ENCODE measurements at places on chromosomes 13 and 19.

GRCh38 chr19:7744199-7744786 is 3.0 kb downstream of the CD209 start:
- DNase-seq = no peak

DNA sequence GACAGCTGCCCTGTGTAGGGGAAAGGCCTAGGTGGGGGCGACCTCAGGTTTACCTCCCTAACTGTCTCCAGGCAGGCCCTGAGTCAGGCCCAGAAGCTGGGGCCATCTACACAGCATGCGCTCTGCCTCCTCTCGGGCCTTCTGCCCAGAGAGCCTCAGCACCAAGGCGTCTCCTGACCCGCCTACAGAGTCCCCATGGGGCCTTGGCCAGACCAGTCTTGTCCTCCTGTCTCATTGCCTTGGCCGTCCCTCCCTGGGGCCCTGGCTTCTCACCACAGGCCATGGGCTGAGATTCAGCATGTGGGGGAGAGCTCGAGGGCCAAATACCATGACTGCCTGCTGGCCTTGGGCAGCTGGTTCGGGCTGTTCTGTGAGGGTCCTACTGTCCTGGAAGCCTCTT is 59.0 kb downstream of the SMARCA4 start:
- no peak for DNase-seq

DNA sequence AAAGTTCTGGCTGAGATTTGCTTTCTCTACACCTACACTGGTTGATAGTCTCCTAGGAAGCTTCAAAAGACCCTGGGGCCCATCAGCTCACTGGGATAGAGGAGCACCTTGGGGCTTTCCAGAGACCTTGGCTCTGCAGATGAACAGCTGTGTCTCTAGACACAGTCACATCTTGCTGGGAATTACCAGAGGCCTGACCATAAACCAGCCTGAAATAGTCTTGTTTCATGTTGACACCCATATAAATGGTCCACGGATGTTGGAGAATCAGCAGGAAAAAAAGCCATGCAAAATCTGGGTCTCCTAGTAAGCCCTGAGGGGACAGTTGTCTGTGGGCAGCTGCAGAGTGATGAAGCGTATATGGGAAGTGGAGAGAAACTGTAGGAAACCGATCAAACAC is 207.6 kb downstream of the DNAJC15 start:
- DNase-seq = no peak

DNA sequence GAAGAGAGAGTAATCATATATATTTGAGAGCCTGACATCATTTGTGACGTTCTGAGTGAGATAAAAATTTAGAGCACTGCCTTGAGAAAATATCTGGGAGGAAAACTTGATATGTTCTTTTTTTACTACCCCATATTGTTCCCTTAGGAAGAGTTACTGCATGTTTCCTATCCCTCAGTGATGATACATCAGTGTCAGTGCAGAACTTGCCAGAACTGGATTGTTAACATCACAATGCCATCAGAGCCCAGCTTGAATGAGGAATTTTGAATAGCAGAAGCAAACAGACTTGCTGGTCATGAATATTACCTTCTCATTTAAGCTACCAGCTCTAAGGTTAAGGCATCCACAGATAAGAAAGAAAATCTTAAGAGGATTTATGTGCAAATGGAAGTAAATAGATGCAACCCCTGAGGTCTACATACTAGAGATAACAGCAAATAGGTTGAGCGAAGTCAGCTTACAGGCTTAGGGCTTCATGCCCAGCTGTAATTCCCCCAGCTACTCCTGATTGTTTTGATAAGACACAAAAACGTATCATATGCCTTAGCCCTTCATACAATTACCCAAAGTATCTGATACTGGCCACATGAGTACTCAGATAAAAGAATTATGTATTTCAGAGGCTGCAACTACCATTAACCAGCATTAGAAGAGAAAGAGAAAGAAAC is 313.7 kb upstream of the ATXN8OS start:
- no peak for DNase-seq

- DNase-seq = no peak
These were observed 105.7 kb upstream of the SOX1 start for GRCh38 chr13:111961236-111961635.

DNA sequence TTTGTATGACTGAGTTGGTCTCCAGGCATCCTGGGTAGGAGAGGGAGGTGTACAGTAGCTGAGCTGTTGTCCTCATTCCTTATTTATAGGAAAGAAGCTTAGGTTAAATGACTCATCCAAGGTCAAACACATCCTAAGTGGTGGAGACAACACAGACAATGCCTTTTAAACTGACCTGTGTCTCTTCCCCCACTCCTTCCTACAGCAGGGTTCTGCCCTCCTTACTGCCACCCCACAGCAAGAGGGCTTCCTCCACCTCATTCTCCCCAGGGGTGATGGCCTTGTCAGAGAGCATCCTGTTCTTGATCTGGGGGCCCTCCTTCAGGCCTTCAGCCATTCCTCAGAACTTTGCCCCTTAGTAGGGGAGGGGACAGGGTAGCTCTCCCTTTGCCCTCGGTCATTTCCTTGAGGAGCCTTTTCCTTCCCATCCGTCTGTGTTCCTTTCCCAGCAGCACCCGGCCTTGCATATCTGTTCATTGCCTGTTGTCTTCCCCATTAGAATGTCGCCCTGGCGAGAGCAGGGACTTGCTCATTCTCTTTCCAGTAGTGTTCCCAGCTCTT is 48.2 kb upstream of the GPI start:
- DNase-seq = no peak

DNA sequence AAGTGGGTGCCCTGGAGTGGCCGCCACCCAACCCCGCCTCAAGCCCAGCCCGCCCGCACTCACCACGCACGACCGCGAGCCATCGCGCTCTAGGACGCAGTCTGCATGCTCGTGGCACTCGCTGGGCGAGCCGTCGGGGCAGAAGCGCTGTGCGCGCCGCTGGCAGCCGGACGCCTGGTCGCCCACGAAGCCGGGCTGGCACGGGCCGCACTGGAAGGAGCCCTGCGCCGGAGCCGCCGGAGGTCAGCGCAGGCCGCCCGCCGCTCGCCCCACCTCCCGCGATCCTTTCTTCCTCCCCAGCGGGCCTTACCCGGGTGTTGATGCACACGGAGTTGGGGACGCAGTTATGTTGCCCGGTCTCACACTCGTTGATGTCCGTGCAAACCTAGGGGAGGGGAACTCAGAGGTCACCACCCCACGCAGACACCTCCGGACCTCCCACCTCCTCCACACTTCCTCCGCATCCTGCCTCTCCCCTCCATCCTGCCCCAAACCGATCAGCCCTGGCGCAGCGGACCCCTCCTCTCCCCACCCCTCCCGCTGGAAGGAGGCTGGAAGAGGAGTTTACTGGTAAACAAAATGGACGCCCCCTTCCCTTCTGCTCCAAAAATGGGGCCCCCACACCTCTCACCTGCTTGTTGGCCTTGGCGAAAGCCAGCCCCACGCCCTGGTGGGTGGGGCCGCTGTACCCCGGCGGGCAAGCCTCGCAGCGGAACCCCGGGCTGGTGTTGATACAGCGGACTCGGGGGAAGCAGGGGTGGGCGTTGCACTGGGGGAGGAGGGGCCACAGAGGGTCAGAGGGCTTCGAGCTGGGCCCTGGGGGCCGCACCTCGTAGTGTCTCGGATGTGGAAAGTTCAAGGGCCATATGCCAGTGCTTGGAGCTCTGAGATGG is 2.3 kb downstream of the COMP start:
- DNase-seq = no peak

DNA sequence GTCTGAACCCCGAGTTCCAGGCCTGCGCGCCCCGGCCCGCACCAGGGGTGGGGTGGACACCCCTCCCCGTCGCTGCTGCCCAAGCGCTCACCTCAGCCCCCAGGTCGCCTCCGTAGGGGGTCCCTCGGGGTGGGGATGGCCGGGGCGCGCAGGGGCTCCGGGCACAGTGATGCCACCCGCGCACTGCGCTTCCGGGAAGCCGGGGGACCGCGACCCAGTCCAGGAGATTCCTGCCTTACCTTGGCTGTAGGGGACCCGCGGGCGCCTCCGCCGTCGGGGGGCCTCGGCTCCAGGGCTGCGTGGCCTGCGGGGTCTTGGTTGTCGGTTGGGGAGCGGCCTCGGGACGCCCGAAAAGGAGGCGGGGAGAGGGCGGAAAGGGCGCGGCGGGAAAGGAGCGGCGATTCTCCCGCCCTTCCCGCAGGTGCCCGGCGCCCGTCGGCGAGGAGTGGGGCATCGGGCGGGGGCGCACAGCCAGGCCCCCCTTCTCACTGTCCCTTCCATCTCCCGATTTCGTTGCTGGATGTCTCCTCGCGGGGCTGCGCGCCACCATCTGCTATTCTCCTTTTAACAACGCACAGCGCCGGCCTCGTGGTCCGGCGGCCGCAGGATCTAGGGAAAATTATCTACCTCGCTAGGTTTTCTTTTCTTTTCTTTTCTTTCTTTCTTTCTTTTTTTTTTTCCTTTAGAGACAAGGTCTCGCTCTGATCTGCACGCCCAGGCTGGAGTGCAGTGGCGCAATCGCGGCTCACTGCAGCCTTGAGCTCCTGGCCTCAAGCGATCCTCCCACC is at the start of gene KEAP1:
Gene KEAP1 (minus strand): TSS at position 355 of the 788 bp plus-strand sequence. CDS start 3,323 bp downstream, outside the sequence.
- no peak for DNase-seq

DNA sequence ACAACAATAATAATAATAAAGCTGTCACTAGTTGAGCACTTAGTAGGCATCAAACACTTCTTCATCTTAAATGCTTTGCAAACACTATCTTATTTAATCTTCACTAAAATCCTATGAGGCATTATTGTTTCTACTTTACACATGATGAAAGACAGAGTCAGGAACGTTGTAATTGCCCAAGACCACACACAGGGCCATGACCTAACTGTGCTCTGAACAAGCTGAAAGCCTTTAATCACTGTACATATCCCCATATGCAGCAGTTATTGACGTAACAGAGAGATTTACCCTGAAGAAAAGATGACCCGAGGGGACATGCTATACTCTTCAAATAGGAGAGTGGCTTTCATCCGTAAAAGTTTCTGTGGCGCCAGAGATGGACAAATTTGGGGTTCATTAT is 53.0 kb downstream of the SACS start:
- no peak for DNase-seq
